ENCODE measurements at places on chromosomes 2 and 18.
A peak's percentile ranks its signal among the peaks of the same experiment; 100 is the strongest.

DNA sequence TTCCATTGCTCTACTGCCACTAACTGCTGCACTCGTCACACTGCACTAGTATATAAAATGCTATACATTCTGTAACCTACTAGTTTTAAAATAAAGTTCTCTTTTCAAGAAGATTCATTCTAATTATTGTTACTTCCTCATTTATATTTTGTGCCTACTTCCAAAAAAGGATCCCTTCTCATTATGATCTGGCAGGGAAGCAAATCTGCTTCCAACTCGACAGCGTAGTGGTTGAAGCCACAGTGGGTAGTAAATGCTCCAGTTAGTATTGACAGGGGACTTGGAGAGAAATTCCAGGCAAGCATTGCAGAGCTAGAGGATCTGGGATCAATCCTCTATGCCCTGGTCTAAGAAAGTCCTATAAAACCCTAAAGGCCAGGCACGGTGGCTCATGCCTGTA, 53.3 kb upstream of the AP1S3 start:
- DNase-seq, result no peak

DNA sequence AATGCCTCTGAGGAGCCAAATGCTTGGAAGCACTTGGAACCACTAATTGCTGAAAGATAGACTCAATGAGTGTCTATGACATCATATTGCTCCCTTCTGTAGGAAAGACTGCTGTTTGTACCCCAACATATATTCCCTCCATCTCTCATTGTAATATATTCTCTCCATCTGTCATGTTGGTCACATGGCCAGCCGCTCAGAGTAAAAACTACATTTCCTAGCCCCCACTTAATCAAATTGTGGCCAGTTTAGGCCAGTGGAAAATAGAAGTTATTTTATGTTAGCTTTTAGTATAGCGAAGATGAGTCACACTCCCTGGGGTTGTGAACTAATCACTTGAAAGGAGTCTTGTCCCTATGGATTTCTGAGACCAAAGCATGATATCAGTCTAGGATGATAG, 160.2 kb downstream of the HNMT start:
- no peak for DNase-seq

GRCh38 chr2:225288986-225289385, 110.5 kb upstream of the NYAP2 start:
- no peak for DNase-seq

- peak; percentile 80 for DNase-seq
These were observed 555.8 kb upstream of the ID2 start for GRCh38 chr2:8125741-8126711.

GRCh38 chr2:228329282-228329681, 147.8 kb upstream of the SPHKAP start:
- DNase-seq, result no peak

- DNase-seq, result no peak
These were observed 71.5 kb downstream of the TMEM247 start for GRCh38 chr2:46550686-46551404.

- no peak for DNase-seq
These were observed 382.7 kb upstream of the SALL3 start for GRCh38 chr18:78596794-78597345.

- no peak for DNase-seq
These were observed 40.9 kb downstream of the DSG2 start for GRCh38 chr18:31538837-31539236.

DNA sequence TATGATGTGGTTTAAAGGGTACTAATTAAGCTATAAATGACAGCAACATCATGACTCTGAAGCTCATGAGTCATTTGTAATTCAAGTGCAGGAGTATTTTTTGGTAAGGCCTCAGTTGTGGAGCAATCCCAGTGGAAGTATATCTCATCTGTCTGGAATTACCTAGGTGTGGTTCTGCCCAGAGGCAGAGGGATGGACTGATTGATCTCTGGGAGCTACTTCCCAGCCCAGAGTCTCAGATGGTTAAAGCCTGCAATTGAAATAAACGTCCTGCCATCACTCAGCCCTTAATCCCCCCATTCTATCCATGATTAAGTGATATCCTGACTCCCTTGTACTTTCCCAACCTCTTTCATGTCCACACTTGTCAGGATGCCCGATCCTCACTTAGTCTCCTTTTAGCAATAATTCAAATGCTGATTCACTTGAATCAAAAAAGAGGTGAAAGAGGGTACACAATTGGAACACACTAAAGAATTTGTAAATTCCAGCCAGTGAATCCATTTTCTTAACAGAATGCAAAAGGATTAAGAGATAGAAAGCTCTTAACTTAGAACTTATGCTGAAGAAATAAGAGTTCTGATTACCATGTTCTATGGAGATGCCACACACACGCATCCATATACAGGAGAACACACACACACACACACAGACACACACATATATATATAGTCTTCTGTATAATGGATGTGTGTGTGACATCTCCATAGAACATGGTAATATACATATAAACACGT, 664.4 kb downstream of the NYAP2 start:
- DNase-seq, result no peak

DNA sequence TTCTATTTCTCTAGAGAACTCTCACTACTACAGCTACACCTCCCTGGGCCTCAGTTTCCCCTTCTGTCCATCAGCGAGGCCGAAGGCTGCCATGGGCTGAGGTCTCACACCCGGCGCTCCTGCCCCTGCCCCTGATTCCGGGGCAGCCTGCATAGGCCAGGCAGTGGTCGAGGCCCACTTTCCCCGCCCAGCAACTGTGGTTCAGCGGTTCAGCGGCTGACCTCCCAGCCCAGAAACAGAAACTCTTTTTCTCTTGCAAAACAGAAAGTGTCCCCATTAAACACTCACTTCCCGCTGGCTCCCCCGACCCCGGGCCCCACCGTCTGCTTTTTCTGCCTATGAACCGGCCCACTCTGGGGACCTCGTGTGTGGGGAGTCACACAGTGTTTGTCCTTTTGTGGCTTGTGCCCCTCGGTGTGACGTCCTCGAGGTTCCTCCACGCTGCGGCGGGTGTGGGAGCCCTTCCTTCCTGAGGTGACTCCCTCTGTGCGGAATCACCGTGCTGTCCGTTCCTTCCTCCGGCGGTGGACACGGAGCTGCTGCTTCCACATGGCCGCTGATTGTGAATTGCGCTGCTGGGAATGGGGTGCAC, 16.0 kb downstream of the PDCD1 start:
- peak; percentile 48 for DNase-seq

GRCh38 chr18:79580498-79581171, 99.0 kb upstream of the CTDP1 start:
- DNase-seq, result no peak

DNA sequence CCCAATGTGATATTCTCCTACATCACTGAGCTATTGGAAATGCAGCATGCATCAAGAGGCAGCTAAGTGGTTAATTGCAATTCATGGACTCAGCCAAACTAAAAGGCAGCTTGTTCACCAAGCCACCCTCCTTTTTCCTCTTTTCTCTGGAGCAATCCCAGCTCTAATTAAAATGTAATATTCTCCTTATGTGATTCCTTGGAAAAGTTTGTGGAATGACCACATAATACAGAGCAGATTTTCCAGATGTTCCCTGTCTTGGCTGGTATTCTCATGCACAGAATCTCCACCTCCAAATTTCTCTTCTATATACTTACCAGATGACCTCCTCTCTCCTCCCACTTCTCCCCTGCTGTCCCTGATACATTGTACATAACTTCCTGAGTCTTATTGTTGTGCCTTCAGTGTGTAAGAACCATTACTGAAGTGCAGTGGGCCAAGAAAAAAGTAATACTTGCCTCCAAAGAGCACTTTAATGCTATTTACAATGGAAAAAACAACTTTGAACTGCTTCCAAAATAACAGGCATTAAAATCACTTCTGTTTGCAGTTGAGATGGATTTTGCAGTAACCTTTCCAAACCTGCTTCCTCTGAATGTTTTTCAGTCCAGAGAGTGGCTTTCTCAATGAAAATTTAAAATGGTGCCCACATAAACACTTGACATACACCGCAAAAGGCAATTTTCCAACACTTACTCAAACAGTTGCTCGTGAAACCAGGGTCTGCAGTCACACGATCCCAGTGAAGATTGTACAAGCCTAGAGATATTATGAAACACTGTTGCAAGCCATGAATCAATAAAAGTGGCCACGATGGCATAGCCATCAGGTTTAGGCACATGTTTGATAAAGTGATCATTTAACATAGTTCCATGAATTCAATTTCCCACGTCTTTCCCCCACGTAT, 258.0 kb downstream of the MTX2 start:
- DNase-seq, result no peak

- DNase-seq, result no peak
These were observed 46.3 kb downstream of the GPC1 start for GRCh38 chr2:240481720-240482119.

DNA sequence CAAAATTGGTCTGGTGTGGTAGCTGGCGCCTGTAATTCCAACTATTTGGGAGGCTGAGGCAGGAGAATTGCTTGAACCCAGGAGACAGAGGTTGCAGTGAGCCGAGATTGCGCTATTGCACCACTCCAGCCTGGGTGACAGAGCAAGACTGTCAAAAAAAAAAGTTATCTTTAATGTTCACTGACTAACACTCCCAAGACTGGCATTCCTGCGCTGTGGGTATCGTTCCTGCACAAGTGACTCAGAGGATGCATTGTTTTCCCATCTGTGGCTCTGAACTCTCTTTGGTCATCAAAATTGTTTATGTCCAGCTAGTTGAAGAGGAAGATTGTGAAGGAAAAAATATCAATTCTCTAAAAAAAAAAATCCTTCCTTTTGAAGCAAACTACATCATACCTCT, 539.0 kb downstream of the SOX11 start:
- DNase-seq, result no peak
